ENCODE measurements at places on chromosomes 1 and 21.

- DNase-seq: no peak
Measured at GRCh38 chr1:87840767-87841166, 512.1 kb downstream of the LMO4 start.

GRCh38 chr1:17420391-17420918, 19.0 kb downstream of the RCC2 start:
- DNase-seq: no peak

DNA sequence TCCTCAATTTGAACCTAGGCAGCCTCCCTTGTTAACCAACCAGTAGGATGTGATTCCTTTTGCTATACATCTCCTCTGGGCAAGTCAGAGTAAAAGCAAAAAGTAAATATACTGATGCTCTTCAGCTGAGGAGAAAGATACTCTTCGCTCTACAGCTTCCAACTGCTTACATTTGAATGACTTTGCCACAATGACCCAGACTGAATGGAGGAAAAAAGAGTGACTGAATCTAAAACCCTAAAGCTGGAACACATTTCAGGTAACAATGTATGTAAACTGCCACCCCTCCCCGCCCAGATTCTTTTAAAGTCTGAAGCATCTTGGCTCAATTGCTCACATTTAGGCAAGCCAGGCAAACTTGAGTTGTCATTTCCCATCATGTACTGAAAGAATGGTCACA, 46.1 kb downstream of the SLC16A1 start:
- DNase-seq: no peak

DNA sequence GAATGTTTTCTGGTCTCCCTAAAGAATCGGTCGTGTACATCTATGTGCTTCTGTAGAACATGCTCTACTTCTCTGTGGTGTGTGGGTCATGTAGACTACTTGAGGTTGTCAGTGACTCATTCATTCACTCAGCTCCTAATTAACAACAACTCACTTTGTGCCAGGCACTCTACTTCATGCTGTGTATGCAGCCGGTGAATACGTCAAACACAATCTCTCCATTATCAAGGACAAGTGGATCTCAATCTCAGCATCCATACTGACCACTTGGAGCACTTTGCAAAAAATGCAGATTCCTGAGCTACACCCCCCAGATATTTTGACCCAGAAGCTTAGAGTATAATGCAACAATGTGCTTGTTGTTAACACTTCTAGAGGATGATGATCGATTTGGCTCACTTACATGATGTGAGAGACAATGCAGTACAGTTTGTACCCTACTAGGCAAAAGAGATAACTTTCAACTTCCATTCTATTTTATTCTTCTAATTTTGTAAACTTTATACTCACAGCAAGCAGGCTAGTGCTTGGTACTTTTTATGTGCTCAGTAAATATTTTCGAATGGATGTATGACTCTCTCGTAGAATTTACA, 508.6 kb upstream of the ADAMTS5 start:
- no peak for DNase-seq

GRCh38 chr1:154975409-154976059, 1.1 kb downstream of the CKS1B start:
- DNase-seq: peak; percentile 48

- DNase-seq: no peak
Measured at GRCh38 chr1:153292185-153292584, 20.6 kb downstream of the PGLYRP3 start.

GRCh38 chr1:109823543-109824348, 60.0 kb upstream of the EPS8L3 start:
- DNase-seq: no peak

GRCh38 chr21:42062236-42063022, 8.7 kb upstream of the UMODL1 start:
- DNase-seq: peak; percentile 28

DNA sequence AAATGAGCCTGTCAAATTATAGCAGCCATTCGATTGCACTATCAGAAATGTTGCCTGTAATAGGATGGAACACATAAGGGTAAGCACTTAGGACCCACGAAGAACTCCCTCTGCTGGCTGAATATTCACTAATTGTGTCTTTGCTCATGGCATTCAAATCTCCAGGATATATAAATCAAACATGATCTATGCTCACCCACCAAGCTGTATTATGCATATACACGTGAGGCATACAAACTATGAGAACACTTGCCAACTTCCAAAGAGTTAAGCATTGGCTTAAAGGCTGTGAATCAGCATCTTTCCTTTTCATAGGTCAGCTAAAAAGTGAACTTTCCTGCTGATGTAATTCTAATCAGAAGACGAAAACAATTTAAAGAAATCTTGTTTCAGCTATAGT, 34.5 kb downstream of the TMPRSS15 start:
- no peak for DNase-seq

DNA sequence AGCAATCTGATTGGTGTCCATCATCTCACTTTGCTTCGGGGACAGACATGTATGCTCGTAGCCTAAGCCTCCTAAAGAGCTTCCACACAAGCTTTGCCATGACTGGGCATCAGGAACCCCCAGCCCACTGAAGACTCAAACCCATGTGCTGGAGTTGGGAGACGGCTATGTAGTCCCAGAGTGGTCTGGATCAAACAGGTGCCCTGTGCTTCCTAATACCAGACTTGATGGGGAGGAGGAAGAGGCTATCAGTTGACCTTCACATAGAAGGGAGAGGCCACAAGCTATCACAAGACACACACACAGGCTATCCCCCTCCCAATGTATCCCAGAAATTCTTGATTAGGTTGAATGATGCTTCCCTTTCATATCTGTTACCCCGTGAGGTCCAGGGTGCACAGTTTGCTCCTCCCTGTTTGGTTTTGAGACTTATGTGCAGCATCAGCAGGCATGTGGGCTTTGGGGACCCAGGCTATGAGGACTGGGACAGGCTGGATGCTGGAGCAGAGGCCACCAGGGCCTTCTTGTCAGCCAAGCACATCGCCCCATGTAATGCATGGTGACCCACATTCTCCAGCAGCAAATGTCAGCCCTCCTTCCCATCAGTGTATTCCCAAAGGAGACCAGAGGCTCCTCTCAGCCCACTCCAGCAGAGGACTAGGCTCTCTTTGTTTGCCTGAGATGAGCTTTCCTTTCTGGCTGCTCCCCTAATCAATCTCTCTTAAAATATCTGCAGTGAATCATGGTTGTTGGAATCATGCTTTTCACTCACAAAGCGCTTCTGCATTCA, 159.8 kb downstream of the GRIK3 start:
- DNase-seq: no peak

- no peak for DNase-seq
Measured at GRCh38 chr1:163104385-163105099, 35.4 kb downstream of the RGS4 start.

DNA sequence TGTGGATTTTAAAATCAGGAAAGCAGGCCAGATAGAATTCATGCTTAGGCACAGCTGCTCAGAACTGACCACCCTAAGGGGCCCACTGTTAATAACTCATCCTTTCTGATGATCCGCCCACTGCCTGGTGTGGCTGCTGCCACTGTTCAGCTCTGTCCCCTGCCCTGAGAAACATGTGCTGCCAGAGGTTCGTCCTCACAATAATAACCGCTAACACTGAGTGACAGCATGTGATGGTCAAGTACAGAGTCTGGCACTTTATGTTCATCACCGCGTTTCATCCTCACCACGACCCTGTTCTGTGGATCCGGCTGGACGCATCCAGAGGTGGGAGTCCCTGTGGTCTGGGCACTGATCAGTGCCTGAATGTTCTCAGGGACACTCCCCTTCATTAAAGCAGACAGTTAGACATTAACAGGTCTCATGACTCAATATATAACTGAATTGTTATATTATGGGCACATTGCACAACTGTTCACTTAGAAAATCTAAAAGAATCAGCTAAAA, 108.6 kb downstream of the SIM2 start:
- no peak for DNase-seq

- no peak for DNase-seq
Measured at GRCh38 chr21:25999921-26000582, 170.5 kb downstream of the APP start.

- no peak for DNase-seq
Measured at GRCh38 chr1:234675572-234675971, 65.6 kb upstream of the IRF2BP2 start.

DNA sequence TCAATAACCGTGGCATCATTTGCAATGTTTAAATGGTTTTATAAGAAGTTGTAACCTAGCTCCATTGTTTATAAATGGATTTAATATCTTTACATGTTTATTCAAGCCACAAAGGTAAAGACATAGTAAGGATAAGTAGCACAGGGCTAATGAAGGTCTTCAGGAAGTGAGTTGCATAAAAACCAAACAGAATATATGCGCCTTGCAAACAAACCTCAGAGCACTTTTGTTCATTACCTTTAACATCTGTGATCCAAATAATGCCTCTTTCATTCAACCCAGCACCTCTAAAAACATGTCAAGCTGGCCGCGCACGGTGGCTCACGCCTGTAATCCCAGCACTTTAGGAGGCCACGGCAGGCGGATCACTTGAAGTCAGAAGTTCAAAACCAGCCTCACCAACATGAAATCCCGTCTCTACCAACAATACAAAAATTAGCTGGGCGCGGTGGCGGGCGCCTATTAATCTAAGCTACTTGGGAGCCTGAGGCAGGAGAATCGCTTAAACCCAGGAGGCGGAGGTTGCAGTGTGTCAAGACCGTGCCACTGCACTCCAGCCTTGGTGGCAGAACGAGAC, 25.3 kb downstream of the BRINP3 start:
- no peak for DNase-seq

- DNase-seq: no peak
Measured at GRCh38 chr1:118459871-118460270, 274.8 kb upstream of the SPAG17 start.

DNA sequence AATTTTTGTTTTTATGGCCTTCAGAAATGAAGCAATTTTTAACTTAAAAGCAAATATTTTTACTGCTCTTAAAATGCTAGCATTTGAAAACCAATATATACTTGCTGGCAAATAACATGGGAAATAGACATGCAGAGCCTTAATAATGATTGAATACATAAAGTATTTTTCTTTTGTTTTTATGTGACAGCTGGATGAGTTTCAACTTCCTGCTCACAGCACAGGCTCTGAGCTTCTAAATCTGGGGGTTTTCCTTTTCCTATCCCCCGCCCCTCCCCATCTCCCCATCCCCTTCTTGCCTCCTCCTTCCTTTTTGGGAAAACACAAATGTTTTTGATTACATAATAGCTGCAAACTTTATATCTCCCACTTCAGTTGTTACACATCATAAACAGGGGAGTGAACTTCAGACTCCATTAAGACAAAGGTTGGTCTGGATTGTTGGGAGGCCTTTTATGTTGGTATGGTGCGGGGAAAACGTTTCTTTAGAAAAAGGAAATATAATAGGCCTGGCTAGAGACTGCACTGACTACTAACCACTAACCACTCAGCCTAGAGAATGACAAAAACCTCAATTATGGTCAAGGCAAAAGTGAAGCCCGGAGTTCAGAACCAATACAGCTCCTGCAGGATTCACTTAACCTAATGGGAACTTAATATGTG, 116.1 kb upstream of the GORAB start:
- no peak for DNase-seq

DNA sequence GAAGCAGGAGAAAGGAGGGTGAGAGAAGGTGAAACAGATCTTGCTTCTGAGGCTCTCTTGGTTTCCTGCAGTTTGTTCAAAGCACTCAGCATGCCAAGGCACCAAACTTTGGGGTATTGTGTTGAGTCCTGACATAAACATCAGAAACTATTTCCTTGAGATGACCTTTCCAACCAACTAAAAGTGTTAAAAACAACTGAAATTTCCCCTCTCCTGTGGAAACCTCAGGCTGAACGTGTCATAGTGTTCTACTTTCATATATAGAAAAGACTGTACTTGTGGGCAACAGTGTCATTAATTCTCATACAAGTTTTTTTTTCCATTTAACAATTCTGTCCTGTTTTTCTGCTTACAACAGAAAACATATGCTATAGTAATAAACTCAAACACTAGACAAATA, 6.3 kb upstream of the LYST start:
- no peak for DNase-seq

- DNase-seq: no peak
Measured at GRCh38 chr1:55987491-55988249, 591.7 kb downstream of the PLPP3 start.

DNA sequence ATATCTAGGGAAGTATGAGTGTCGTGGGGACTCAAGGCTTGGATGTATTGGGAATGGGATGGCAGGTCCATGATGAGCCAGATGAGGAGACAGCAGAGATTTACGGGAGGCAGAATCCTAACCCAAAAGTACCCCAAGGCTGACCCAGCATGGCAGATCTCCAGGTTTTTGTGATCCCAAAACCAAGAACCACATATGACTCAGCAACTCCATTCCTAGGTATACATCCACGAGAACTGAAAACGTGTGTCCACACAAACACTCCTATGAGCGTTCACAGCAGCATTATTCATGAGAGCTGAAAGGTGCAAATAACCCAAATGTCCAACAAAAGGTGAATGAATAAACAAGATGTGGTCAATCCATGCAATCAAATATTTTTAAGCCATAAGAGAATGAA, 201.5 kb downstream of the KAZN start:
- no peak for DNase-seq

DNA sequence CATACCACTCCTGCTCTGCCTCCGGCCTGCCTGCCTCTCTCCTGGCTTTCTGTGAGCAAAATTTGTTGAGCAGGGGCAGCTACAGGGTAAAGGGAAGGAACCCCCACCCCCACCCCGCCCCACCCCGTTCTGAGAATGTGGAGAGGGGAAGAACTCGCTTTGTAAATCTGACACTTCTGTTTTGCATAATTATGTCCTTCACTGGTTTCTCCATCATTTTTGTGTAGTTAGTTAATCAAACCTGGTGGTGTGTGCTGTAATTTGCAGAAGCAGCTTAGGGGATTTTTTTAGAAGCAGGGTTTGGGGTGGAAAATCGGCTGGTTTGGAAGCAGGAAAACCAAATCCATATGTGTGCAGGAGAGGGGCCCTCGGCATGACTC, 58.1 kb upstream of the TMEM51 start:
- DNase-seq: no peak

GRCh38 chr21:39362733-39363132, 13.8 kb upstream of the HMGN1 start:
- DNase-seq: no peak

GRCh38 chr1:183069562-183070216, 46.5 kb downstream of the LAMC1 start:
- no peak for DNase-seq

- DNase-seq: no peak
Measured at GRCh38 chr1:213060836-213061235, 9.8 kb downstream of the RPS6KC1 start.

GRCh38 chr1:25562101-25562927, 18.9 kb downstream of the LDLRAP1 start:
- DNase-seq: peak; percentile 58

DNA sequence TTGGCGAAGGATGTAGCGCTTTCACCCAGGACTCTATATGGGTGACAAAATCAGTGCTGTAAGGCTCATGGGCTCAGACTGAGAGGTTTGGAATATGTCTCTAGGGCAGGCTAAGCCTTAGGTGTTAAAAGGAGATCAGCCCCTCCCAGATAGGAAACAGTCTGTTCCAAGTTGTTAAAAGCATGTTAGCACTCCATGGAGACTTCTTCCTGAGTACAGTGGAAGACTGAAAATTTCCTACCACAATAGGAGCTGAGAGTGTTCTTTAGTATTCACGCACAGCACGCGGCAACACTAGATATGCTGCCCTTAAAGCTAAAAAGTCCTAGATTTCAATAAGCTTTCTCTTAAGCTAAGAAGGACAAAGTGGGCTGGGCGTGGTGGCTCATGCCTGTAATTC, 122.1 kb downstream of the TRABD2B start:
- DNase-seq: no peak

- DNase-seq: no peak
Measured at GRCh38 chr1:178743801-178744200, 18.8 kb downstream of the RALGPS2 start.
